Stimulated activated CD4-positive, alpha-beta T cell treated with anti-CD3 and anti-CD28 coated beads, Interleukin-1b, Interleukin-23, amount 100 ng/mL, for 4 hours (primary cell): ENCODE measurements at places on chromosomes 11 and 22.

- DNase-seq, result no peak
Observed at GRCh38 chr11:116598036-116598435, 174.8 kb downstream of the BUD13 start.

DNA sequence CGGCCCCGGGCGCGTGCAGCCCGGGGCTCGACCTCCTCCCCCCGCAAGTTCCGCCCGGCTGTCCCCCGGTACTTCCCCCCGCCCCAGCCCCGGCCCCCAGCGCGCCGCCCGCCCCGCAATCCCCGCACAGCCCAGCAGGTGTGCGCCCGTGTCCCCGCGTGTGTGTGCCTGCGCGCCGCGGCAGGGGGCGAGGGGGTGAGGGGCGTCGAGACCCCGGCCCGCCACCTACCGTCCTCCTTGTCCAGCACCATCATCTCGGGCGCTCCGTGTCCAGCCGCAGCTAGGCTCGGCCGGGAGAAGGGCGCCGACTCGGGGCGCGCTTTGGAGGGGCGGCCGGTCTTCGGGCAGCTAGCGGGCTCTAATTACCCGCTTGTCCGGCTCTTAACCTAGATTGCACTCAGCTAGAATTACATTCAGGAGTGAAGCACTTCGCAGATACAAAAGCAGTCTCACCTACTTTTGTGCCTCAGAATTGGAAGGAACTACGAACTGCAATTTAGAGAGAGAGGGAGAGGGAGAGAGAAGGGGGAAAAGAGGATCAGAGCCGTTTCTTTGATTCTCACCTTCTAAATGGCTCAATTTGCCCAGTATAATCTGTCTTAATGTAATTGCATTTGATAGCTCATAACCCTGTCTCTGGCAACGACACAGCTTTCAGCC is 439 bp downstream of the LMO1 start:
- no peak for DNase-seq

GRCh38 chr11:2519862-2520735 is 75.3 kb downstream of the KCNQ1 start:
- DNase-seq, result no peak

DNA sequence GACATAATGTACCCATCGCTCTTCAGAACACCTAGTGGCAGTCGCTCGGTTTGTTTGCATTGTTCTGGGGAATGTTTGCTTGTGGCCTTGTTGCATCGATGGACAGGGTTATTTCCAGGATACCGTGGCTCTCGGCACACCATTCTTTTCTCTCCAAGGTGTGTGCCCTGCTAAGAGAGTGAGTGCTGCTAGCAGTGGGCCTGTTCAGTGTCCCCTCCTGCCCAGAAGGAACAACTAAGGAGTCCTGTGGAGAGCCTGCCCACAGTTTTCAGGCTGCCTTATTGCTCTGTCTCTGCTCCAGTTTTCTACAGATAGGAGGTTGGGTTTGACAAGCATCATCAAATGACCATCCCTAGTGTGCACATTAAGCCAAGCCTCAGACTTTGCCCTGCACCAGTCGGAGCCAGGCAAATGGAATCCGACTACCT is 1.4 kb downstream of the CRY2 start:
- no peak for DNase-seq

- DNase-seq, result no peak
Observed at GRCh38 chr22:36375071-36375980, 12.4 kb downstream of the MYH9 start.

DNA sequence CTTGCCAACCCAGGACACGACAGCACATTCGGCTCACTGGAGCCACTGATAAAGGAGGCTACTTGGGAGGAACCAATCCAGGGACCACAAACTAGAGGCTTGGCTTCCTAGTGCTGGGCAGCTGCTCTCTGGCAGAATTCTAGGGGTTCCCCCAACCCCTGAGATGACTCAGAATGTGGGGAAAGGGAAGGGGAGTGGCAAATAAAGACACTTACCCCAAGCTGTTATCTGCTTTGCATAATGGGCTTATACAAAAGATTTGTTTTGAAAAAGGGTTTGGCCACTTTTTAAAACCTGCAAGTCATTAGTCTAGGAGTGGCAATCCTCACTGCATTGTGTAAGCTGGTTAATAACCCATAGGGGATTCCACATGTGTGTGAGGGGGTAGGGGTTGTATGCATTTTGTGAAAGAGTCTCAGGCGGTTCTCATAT is 64.1 kb upstream of the LMO1 start:
- no peak for DNase-seq

- DNase-seq, result no peak
Observed at GRCh38 chr11:9596926-9597464, 23.5 kb downstream of the WEE1 start.

GRCh38 chr11:111944651-111945051 is 7.5 kb downstream of the DIXDC1 start:
- no peak for DNase-seq

DNA sequence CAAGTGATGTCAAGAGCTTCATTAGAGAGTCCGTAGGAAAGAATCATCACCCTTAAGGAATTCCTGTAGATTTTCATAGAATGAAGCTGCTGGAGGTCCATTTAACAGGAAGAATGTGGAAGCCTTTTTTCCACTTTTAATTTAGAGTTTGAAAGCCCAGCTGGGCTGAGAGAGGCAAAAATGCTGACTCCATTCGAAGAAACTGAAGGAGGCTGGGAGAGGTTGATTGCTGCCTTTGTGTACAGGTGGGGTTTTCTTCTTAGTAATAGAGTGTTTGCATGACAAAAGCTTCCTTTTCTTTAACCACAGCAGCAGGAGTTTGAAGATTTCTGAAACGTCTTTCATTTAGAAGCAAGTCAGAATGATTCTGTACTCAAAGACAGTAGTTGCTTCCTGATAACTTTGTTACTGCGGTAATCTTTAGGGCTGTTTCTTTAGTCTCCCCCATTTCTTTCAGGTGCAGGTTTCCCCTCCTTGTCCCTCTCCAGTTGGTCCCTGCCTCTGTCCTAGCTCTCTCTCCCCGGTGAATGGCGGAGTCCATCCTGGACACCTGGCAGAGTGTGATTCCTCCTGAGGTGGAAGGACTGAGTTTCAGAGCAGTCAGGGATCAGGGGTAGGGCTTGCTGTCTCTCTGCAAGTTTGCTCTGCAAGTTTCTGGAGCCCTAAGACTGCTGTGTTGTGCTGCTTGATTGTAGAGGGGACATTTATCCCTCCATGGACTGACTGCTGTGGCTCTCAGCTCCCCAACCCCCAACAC is 166.2 kb downstream of the LDLRAD3 start:
- no peak for DNase-seq

DNA sequence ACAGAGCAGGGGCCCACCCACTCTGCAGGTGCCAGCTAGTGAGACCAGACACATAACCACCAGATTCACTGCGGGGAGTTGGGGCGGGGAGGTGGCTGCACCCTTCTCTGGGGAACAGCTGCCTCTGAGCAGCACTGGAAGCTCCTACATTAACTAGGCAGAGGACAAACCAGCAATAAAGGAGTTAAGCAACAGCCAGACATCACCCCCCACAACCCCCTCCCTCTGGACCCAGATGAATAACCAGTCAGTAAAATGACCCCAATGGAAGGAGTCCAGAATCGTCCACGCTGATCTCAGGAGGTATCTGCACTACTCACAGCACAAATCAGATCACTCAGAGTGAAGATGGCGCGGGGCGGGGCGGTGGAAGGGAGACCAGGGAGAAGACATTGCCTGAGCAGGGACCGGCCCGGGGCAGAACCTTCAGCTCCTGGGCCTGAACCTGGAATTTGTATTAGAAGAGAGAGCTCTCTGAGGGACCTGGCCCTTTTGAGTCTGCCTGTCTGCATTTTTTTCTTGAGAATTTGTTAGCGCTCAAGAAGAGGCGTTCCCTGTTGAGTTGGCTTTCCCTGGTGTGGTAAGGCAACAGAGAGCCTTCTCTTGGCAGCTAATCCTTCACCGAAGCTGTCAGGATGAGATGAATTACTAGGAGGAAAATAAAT is 125.5 kb upstream of the NCAM1 start:
- no peak for DNase-seq

DNA sequence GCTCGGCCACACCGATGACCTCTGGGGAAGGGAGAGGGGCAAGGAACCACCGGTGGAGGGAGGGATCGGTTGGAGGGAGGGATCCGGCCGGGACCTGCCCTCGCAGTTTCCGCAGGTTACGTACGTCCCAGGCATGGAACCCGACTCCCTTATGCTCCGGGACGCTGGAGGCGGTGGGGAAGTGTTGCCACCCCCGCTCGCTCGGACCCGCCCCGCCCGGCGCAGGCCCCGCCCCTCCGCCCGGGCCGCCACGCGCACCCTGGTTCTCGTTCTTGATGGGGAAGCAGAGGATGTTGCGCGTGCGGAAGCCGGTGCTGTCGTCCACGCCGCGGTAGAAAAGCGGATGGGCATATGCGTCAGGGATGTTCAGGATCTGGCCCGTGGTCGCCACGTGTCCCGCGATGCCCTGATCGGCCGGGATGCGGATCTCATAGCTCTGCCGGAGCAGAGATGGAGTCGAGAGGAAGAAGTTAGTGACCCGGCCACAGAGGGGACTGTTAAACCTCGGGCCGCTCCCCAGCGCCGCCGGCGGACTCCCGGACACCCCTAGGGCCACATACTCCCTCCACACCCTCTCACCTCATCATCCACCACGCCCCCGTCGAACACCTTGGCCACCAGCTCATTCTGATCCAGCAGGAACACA is 89.8 kb downstream of the PDE2A start:
- peak; percentile 52 for DNase-seq

DNA sequence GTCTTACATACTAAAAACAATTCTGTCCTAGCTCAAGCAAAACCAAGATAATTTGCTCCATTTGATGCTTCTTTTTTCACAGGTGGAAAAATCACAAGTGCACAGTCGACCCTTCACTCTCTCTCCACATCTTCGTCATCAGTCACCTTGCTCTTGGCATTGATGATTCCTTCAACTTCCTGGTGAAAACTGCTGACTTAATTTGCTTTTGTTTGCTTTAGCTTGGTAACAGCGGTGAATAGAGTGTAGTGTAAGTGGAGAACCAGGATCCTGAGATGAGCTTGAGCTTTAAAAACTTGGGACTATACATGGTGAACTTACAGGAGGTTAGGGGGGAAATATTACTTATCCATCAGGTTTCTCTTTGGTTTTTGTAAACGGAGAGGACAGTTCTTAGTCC is 331.1 kb upstream of the ARHGAP42 start:
- DNase-seq, result no peak

DNA sequence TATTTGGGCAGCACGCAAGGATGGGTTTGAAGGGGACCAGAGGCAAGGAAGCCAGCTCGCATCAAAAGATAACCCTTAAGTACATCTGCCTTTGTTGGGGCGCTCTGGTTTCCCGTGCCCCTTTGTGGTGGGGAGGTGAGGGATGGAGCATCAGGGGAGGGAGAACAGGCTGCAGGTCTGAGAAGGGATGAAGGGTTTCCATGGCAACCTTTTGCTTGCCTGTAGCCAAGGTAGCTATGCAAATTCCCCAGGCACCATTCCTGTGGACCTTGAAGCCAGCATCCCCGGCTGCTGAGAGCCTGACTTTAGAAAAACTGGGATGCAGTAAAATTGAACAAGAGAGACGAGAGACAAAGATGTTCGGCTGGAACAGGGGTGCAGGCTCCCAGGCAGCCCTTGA is 75.7 kb downstream of the SEZ6L start:
- DNase-seq, result no peak

DNA sequence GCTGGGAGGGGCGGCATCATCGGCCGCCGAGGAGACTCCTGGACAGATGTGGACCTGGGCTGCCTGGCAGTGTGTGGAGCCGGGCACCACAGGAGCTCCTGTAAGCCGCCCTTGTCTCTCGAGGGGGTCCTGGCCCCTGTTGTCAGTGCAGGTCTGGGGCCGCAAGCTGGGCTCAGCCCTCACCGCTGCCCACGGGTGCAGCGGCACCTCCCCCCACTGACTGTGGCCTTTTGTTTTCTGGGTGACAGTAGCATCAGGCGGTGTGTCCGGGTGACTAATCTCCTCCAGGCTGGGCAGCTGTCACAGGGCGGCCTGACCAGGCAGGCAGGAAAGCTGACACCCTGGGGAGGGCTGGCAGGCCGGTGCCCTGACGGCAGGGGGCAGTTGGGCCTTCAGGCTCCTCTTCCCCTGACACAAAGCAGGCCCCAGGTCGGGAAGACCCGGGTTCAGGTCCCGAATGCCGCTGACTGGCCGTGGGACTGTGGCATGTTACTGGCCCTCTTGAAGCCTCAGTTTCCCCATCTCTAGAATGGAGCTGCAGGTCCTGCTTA is 16.3 kb downstream of the DGKZ start:
- DNase-seq, result no peak

DNA sequence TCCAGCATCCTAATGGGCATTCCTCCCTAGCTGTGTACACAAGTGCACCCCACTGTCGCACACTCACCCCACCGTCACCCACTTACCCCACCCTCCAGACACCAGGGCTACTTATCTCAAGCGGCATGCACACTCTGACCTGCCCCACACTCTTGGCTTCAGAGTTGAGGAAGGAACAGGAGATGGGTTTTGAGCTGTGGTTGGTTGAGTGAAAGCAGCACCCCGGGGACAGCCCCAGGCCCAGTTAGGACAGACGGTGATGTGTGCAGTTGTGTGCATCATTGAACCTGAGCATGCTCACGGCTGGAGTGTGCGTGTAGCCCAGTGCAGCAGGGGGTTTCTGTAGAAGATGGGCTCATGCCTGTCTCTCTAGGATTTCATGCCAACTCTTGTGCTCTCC is 32.5 kb downstream of the AHNAK start:
- DNase-seq, result no peak
